ENCODE measurements at places on chromosomes 2 and 18. TPM values are rescaled to one million over a fixed set of nuclear protein-coding genes. Genes with fewer than 3 reads are reported as not detected.

The UGT1A5 gene
- total RNA-seq, result not detected

The CHRNG gene
- total RNA-seq, result not detected

The ABCG5 gene
- total RNA-seq, result not detected

The CTLA4 gene
- total RNA-seq, result not detected

The ZNF521 gene
- 20.0 TPM for total RNA-seq

The FBXO41 gene
- total RNA-seq, result 28.8 TPM

The RTP5 gene
- total RNA-seq, result 3.1 TPM

The RBM45 gene
- 30.7 TPM for total RNA-seq

The RAB6D gene
- total RNA-seq, result 0.31 TPM

The SNTG2 gene
- 8.5 TPM for total RNA-seq

The L3MBTL4 gene
- total RNA-seq, result 13.1 TPM

The CNTNAP5 gene
- total RNA-seq, result 65.1 TPM

The VWA3B gene
- total RNA-seq, result 1.3 TPM

The ALPI gene
- total RNA-seq, result not detected

The RGPD3 gene
- 1.3 TPM for total RNA-seq

The INHBB gene
- 7.2 TPM for total RNA-seq

The QPCT gene
- 10.3 TPM for total RNA-seq

The CCDC178 gene
- total RNA-seq, result 0.31 TPM

The LIMS3 gene
- 2.5 TPM for total RNA-seq

The LRP1B gene
- 117 TPM for total RNA-seq

The MAT2A gene
- total RNA-seq, result 157 TPM

The HOXD3 gene
- total RNA-seq, result not detected

The UNC80 gene
- total RNA-seq, result 40.1 TPM

The CAPN14 gene
- 4.1 TPM for total RNA-seq

The PSMA8 gene
- not detected for total RNA-seq

The MYCN gene
- 75.1 TPM for total RNA-seq

The DNAH6 gene
- total RNA-seq, result 10.6 TPM

The FAM237A gene
- not detected for total RNA-seq

The AUP1 gene
- total RNA-seq, result 51.3 TPM

The ECEL1 gene
- total RNA-seq, result 0.63 TPM

The CPS1 gene
- 3.1 TPM for total RNA-seq

The FER1L5 gene
- total RNA-seq, result 1.6 TPM

The EN1 gene
- total RNA-seq, result not detected

The PLGLB2 gene
- 5.9 TPM for total RNA-seq

The TYW5 gene
- 23.2 TPM for total RNA-seq

The CDK15 gene
- not detected for total RNA-seq

The C2orf78 gene
- total RNA-seq, result not detected

The OSR1 gene
- total RNA-seq, result 0.31 TPM

The GULP1 gene
- 54.1 TPM for total RNA-seq

The GPR45 gene
- 0.94 TPM for total RNA-seq

The ARHGAP25 gene
- 1.3 TPM for total RNA-seq

The HOXD10 gene
- not detected for total RNA-seq

The STARD6 gene
- not detected for total RNA-seq

The MEP1B gene
- total RNA-seq, result not detected

The POTEJ gene
- total RNA-seq, result not detected

The MYO1B gene
- 75.4 TPM for total RNA-seq

The TFPI gene
- total RNA-seq, result 22.2 TPM

The SERPINB13 gene
- not detected for total RNA-seq

The VRK2 gene
- total RNA-seq, result 6.6 TPM

The SLC23A3 gene
- 0.63 TPM for total RNA-seq

The ADCYAP1 gene
- total RNA-seq, result 3.1 TPM

The IL36B gene
- not detected for total RNA-seq

The MAP3K19 gene
- total RNA-seq, result 1.6 TPM

The TUBA4B gene
- not detected for total RNA-seq

The TNS1 gene
- total RNA-seq, result 10.3 TPM

The ATP6V1B1 gene
- total RNA-seq, result not detected
